ENCODE measurements at places on chromosomes 12 and 14. TPM values are rescaled to one million over a fixed set of nuclear protein-coding genes. Genes with fewer than 3 reads are reported as not detected.

AQP2 gene
- not detected for total RNA-seq

NXPH4 gene
- 0.71 TPM for total RNA-seq

- DNase-seq, result peak; percentile 36
Observed at GRCh38 chr14:23351681-23352505, 794 bp downstream of the SLC22A17 start.

PAH gene
- not detected for total RNA-seq

CMA1 gene
- total RNA-seq, result not detected

MYO1A gene
- 0.40 TPM for total RNA-seq

GPN3 gene
- 28.1 TPM for total RNA-seq

GRCh38 chr12:53676656-53677015, 753 bp upstream of the ATP5MC2 start:
- DNase-seq, result peak; percentile 32

GRCh38 chr14:23326491-23327332, 5.5 kb downstream of the PABPN1 start:
- no peak for DNase-seq

GRCh38 chr12:70659077-70659606, 21.9 kb upstream of the PTPRB start:
- DNase-seq, result no peak

KRT83 gene
- not detected for total RNA-seq

GPRC5D gene
- not detected for total RNA-seq

NFATC4 gene
- total RNA-seq, result 47.8 TPM

DNA sequence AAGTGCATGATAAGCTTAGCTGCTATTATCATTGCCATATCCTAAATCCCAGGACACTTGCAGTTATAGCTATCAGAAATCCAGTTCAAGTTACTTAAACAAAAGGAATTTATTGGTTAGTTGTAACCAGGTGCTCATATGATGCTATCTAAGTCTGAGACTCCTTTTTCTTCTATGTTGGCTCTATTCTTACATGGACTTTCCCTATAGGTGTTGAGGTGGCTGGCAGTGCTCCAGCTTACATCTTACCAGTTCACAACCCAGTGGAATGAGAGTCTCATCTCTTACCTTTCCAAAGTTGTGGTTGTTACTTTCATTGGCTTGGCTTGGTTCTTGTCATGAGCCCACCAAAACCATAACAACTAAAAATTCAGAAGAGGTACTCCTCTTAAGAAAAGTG, 94.6 kb downstream of the DACT1 start:
- DNase-seq, result no peak

GRCh38 chr14:89160437-89160836, 256.6 kb downstream of the FOXN3 start:
- no peak for DNase-seq

GRCh38 chr12:9331218-9331626, 123.0 kb upstream of the PZP start:
- peak; percentile 77 for DNase-seq

DNA sequence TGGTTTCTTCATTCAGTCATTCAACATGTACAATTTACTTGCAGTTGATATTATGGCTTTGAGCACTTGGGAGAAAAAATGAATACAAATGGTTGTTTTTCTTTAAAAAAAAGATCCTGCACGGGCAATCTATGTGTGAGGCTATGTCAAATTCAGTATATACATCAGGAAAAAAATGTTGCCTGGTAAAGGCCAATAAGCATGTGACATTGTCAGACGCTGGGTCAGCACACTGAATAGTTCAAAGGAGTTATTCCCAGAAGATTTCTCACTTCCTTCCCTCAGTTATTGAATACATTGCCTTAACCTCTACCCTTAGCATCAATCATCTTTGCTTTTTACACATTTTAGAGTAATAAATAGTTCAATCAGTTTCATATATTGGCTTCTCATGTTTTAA, 319.2 kb downstream of the NUAK1 start:
- DNase-seq, result no peak

DNA sequence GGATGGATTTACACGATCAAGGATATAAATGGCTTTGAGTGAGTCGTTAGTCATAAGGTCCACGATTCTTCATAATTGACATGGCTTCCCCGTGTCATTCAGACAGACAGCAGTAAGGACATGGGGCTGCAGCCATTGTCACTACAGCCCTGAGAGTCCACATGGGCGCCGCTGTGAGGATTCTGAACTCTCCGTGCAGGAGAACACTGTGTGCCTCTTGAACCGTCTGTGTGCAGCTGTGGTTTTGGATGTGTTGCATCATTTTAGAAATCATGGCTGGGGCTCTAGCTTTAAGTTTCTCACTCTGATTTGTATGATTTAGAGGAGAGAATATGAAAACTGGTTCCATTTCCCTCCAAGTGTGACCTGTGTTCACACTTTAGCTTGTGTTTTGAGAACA, 47.2 kb downstream of the NPAS3 start:
- peak; percentile 14 for DNase-seq

- peak; percentile 22 for DNase-seq
Observed at GRCh38 chr14:94748667-94749347, 21.1 kb downstream of the GSC start.

GRCh38 chr12:124296295-124296915, 1.5 kb downstream of the RFLNA start:
- DNase-seq, result no peak

KRT79 gene
- total RNA-seq, result not detected

DNA sequence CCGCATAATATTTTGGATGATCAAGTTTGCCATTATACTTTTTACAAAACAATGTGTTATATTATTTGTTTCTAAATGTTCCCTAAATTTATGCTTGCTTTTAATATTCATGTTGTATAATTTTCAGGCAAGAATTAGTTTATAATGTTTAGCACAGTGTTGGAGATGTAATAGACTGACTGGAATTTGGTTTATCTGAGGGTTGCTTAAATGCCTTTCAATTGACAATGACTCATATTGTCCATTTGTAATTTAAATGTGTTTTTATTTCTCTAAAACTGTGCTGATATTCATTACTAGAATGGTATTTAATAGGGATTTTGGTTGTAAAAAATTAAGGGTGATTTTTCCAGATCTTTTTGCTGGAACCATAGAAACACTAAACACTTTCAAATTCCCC, 788.4 kb downstream of the SLC6A15 start:
- DNase-seq, result no peak

DAO gene
- not detected for total RNA-seq

GRCh38 chr12:89316705-89317139, 35.6 kb downstream of the DUSP6 start:
- no peak for DNase-seq

GRCh38 chr14:96693987-96694386, 103.2 kb upstream of the VRK1 start:
- no peak for DNase-seq

DNA sequence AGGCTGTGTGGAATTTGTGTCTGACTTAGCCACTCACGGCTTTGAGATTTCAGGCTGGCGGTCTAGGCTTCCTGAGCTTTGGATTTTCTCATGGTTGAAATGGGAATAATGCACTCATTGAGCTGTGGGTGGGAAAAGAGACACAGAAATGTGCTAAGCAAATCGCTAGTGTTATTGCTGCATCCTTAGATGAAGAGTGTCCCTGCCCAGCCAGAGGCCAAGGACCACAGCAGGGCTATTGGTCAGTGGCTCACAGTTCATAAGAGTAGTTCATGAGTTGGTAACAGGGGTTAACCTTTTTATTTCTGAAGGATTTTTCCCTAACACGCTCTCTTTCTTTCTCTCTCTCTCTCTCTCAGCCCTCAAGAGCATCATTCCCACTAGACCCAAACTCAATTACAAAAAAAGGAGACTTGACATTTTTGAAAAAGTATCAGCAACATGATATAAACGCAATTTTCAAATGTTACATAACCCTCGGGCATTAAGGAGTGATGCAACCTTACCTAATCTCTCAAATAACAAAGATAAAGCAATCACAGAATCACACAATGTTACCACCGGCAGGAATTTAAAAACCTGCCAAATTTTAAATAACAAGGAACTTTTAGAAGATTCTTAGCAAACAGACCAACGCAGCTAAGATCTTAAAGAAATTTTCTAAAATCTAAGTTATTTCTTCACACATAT, 36.7 kb upstream of the RMST start:
- no peak for DNase-seq

TULP3 gene
- total RNA-seq, result 28.8 TPM

FAM186B gene
- total RNA-seq, result 0.28 TPM

- DNase-seq, result no peak
Observed at GRCh38 chr12:94594443-94594825, 55.9 kb downstream of the TMCC3 start.

DNA sequence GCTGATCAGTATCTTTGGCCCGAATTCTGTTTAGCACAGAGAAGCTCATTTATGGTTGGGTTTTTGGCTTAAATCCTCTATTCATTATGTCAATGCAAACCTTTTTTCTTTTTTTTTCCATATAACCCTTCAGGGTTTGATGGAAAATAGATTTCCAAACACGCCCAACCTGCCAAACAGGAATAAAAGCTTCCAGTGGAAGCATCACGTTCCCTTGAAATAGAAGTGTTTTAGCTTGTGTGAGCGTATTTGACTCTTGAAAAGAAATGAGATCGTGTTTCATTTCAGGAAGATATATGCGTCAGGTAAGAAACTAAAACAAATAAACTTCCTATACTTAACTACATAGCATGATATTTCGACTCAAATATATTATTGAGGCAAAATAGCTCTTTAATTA, at the start of gene PIK3C2G:
Gene PIK3C2G (plus strand): TSS at position 246 of the 400 bp plus-strand sequence. CDS start 20,564 bp downstream, outside the sequence.
- no peak for DNase-seq

ACOT4 gene
- total RNA-seq, result 0.98 TPM

DNA sequence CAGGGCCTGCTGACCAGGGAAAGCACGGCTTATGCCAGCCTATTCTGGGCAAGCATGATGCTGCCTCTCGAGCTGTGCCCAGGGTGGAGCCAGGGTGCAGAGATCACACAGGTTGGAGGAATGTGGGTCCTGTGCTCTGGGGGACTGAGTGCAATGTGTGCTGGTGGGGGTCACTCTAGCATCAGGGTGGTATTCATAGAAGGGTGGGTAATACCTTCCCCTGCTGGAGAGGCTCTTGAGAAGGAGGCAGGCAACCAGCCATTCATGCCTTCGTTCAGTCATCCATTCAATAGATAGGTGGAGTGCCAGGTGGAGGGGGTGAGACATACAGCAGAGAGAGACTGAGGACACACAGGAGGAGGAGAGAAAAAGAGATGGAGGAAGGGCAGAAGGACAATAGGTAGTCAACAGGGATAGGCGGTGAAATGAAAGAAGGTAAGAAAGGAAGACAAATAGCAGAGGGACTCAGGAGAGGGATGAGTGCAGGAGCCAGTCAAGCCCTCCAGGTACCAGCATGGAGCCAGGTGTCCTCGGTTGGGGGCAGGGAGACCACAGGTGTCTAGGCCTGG, 5.2 kb upstream of the ZNF385A start:
- DNase-seq, result no peak

DNA sequence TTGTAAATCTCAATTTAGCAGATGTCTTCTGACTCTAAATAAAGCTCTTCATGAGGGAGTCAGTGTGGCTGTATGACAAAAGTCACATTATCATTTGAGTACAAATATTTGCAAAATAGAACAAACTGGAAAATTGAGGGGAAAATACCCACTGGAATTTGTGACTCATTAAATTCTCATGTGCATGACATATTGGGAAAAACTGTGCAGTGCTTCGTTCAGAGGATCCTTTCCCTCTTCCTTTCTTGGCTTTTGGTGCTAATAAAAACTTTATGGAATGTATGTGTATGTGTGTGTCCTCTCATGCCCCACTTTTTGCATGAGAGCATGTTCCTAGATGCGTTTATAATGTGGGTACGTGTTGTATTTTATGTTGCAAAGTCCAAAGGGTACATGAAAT, 267.8 kb downstream of the KTN1 start:
- no peak for DNase-seq

DNA sequence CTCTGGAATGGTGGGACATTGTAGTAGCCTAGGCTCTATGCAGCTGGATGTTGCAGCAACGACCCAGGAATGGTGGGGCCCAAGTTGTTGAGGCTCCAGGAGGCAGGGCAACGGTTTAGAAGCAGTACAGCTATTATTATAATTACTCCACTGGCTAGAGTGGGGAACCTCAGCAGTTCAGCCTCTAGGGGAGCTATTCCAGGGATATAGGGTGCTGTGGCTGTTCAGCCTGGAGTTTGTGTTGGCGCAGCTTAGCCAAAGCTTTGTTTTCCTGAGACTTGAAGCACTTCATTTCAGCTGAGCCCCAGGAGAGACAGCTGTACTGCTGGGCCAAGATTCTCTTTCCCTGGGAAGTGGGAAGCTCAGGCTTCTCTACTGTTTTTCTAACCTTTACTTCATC, 1023.0 kb upstream of the ATXN7L3B start:
- DNase-seq, result no peak

GRCh38 chr14:97489750-97490149, 692.6 kb downstream of the VRK1 start:
- no peak for DNase-seq

NEDD1 gene
- 34.8 TPM for total RNA-seq

INHBC gene
- 0.14 TPM for total RNA-seq

PPP4R4 gene
- total RNA-seq, result 1.1 TPM

AGAP2 gene
- 3.9 TPM for total RNA-seq

GRCh38 chr12:121765573-121765972, 27.9 kb downstream of the RHOF start:
- no peak for DNase-seq

MGST1 gene
- 303 TPM for total RNA-seq

OAS1 gene
- not detected for total RNA-seq

DNA sequence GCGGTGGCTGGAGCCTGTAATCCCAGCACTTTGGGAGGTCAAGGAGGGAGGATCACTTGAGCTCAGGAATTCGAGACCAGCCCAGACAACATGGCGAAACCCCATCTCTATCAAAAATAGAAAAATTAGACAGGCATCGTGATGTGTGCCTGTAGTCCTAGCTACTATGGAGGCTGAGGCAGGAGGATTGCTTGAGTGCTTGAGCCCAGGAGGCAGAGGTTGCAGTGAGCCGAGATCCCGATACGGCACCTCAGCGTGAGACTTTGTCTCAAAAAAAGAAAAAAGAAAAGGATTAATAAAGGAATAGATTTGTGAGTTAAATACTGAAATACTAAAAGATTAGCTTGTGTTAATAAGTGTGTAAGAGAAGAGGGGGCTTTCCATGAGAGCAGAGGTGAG, 29.4 kb downstream of the RPGRIP1 start:
- DNase-seq, result no peak

All from neural crest cell (in vitro differentiated cells).